ENCODE measurements at places on chromosomes 16 and 17. TPM values are rescaled to one million over a fixed set of nuclear protein-coding genes. Genes with fewer than 3 reads are reported as not detected.

- no peaks in the 10 kb centered on the region for H3K36me3 ChIP-seq
- H3K4me3 ChIP-seq = no peak overlapping the region
- DNase-seq = no peak
- H3K27ac ChIP-seq = peak overlapping the region; percentile 72
- H3K4me1 ChIP-seq = peaks cover 55% of the 10 kb centered on the region
Observed at GRCh38 chr17:73365301-73365874, 53.6 kb upstream of the CDC42EP4 start.

GRCh38 chr16:72282362-72282761 is 110.4 kb upstream of the PMFBP1 start:
- H3K4me1 ChIP-seq = peaks cover 32% of the 10 kb centered on the region
- no peaks in the 10 kb centered on the region for H3K36me3 ChIP-seq
- no peak for DNase-seq
- H3K4me3 ChIP-seq = no peak overlapping the region

Gene SMYD4
- total RNA-seq = 24.1 TPM

GRCh38 chr16:25633549-25633948 is 58.2 kb upstream of the HS3ST4 start:
- no peak for DNase-seq
- no peak overlapping the region for H3K4me3 ChIP-seq
- no peaks in the 10 kb centered on the region for H3K36me3 ChIP-seq
- H3K27me3 ChIP-seq = no peaks in the 10 kb centered on the region
- peaks cover 8% of the 10 kb centered on the region for H3K4me1 ChIP-seq

GRCh38 chr16:26005336-26005735 is 313.6 kb downstream of the HS3ST4 start:
- H3K4me3 ChIP-seq = no peak overlapping the region
- H3K27ac ChIP-seq = no peak overlapping the region
- H3K27me3 ChIP-seq = no peaks in the 10 kb centered on the region
- no peak for DNase-seq
- no peaks in the 10 kb centered on the region for H3K4me1 ChIP-seq

DNA sequence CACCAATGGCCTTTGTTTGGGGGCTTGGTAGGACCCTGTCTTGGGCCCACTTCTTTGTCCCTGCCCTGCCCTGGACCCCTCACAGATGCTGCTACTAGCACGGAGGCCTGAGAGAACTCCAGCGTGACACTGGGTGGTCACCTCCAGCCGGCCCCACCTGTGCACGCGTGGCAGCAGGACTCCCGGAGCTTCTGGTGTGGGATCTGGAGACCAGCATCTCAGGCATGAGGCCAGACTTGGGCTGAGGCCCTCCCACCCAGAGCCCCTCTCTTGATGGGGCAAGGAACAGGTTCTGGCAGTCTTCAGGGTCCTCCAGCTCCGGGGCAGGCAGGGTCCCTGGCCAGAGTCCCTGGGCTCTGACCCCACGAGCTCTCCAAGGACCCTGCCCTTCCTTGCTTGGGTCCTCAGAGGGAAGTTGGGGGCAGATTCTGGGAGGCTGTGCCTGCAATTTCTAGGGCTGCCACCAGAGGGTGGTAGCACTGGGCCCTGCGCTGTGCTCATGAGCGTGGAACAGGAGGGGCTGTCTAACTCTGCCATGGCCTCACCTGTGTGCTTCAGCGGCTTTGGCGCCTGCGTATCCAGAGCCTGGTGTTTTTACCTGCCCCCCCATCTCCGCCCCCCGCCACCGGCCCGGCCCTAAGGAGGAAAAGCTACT is 3.1 kb upstream of the BAIAP3 start:
- H3K4me3 ChIP-seq = no peak overlapping the region
- no peak overlapping the region for H3K27ac ChIP-seq
- H3K36me3 ChIP-seq = no peaks in the 10 kb centered on the region
- DNase-seq = peak; percentile 82
- peaks cover 17% of the 10 kb centered on the region for H3K4me1 ChIP-seq

Gene THAP11
- 46.5 TPM for total RNA-seq

GRCh38 chr17:42348104-42348503 is 40.1 kb downstream of the STAT3 start:
- H3K27me3 ChIP-seq = no peaks in the 10 kb centered on the region
- no peak overlapping the region for H3K4me3 ChIP-seq
- peaks cover 37% of the 10 kb centered on the region for H3K36me3 ChIP-seq
- no peak for DNase-seq

DNA sequence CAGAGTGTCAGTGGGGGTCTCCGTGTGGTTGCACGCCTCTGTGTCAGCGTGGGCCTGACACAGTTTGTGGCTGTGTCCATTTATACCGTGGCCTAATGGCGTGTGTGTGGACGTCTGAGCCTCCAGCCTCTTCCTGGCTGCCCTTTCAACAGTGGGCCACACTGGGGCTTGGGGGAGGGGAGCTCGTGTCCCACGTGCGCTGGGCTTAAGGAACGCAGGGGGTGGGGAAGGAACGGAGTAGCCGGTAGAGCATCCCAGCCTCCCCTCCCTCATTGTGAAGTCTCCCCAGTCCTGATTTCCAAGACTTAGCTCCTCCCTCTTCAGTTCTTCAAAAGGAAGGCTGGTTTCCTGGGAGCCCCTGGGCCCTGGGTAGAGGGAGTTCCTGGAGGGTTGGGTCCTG is 9.5 kb upstream of the HES7 start:
- H3K4me3 ChIP-seq = peak overlapping the region; percentile 24
- H3K4me1 ChIP-seq = peaks cover 18% of the 10 kb centered on the region
- peaks cover 18% of the 10 kb centered on the region for H3K27me3 ChIP-seq
- peak; percentile 64 for DNase-seq

Gene MPDU1
- 57.7 TPM for total RNA-seq

DNA sequence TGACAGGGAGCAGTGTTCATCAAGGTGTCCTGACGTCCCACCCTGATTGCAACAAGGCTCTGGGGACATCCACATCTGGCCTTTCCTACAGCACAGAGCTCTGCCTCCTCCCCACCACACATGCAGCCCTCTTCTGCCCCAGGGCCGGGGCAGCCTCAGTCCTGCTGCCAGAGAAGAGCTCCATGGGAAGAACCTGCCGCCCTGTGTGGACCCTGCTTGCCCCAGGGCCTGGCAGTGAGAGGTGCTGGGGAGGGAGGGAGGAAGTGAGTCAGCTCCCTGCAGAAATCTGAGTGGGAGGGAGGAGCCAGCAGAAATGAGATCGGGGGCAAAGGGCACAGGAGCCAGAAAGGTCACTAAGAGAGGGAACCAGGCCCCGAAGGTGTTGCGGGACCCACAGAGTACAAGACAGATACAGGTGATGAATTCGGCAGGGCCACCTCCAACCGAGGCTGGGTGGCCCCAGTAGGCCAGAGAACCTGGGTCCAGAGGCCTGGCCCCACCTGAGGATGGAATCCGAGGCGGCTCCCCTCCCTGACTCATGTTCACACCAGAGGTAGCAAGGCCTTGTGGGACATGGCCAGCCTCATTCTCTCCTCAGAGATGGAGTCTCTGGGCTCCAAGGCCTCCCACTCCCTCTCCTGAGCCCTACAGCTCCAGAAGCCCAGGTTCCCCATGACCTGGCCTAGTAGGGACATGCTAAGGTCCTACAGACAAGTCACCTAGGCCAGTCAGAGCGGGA is 24.8 kb downstream of the MYO18A start:
- no peak overlapping the region for H3K4me3 ChIP-seq
- H3K4me1 ChIP-seq = peaks cover 36% of the 10 kb centered on the region
- DNase-seq = no peak

Gene SOST
- 0.25 TPM for total RNA-seq

Gene GNG13
- total RNA-seq = 0.34 TPM

Gene PRSS36
- total RNA-seq = 0.48 TPM

- no peaks in the 10 kb centered on the region for H3K27me3 ChIP-seq
- no peak overlapping the region for H3K27ac ChIP-seq
- no peak for DNase-seq
- peaks cover 2% of the 10 kb centered on the region for H3K36me3 ChIP-seq
- peaks cover 17% of the 10 kb centered on the region for H3K4me1 ChIP-seq
- no peak overlapping the region for H3K4me3 ChIP-seq
Observed at GRCh38 chr17:1638171-1638590, 7.4 kb downstream of the SCARF1 start.

- peaks cover 3% of the 10 kb centered on the region for H3K36me3 ChIP-seq
- H3K27ac ChIP-seq = no peak overlapping the region
- peaks cover 11% of the 10 kb centered on the region for H3K4me1 ChIP-seq
- H3K4me3 ChIP-seq = no peak overlapping the region
- no peak for DNase-seq
Observed at GRCh38 chr16:68216240-68216639, 19.7 kb downstream of the ESRP2 start.
